Activated T-cell treated with anti-CD3 and anti-CD28 coated beads for 1 hour (primary cell): ENCODE measurements at places on chromosomes 11 and 22.

- no peak for DNase-seq
Observed at GRCh38 chr11:57210781-57211180, 26.3 kb downstream of the APLNR start.

- DNase-seq = no peak
Observed at GRCh38 chr22:22075382-22076163, 93.0 kb upstream of the TOP3B start.

- DNase-seq = no peak
Observed at GRCh38 chr11:72381584-72382090, 52.7 kb downstream of the CLPB start.

GRCh38 chr22:30829901-30830550 is 135.4 kb downstream of the OSBP2 start:
- DNase-seq = no peak

DNA sequence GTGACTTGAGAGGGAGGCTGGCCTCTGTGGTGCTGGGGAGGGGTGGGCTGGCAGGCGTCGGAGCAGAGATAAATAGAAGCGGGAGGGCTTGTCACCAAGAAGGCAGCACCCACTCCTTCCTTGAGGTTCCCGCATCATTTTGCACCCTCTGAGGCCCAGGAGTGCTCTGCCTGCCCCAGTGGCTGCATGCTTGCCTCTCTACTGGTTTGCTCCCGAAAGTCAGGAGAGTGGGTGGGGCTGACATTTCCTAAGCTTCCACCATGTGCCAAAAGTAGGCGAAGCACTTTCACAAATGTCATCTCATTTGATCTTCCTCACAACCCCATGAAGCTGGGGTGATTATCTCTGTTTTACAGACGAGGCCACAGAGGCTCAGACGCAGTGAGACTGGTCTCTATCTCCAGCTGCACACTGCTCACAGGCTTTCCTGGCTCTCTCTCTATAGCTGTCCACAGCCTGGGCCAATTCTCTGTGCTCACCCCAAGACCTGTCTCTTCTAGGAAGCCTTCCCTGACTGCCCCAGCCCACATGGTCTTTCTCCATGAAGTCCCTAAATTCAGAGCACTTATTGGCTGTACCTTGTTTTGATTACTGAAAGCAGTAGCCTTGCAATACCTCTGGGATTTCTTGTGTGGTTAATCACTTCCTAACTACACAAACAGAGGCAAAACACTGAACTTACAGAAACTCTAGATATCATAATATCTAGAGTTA is 2.6 kb upstream of the UCP3 start:
- no peak for DNase-seq

GRCh38 chr11:47668665-47669064 is 26.3 kb upstream of the MTCH2 start:
- DNase-seq = no peak

- no peak for DNase-seq
Observed at GRCh38 chr11:95711162-95711944, 78.2 kb downstream of the FAM76B start.

- no peak for DNase-seq
Observed at GRCh38 chr11:132036746-132037466, 666.5 kb downstream of the NTM start.
